Pericardium fibroblast (primary cell): ENCODE measurements at places on chromosomes 4 and X. TPM values are rescaled to one million over a fixed set of nuclear protein-coding genes. Genes with fewer than 3 reads are reported as not detected.

The GSX2 gene
- not detected in 2 replicates for total RNA-seq

The CRLF2 gene
- not detected in 2 replicates for total RNA-seq

The GBA3 gene
- total RNA-seq: 0.51 TPM in 1 of 2 replicates, not detected in the other

The ZNF275 gene
- 10.3 and 10.6 TPM in 2 replicates for total RNA-seq

The UGDH gene
- 69.8 and 85.0 TPM in 2 replicates for total RNA-seq

The ARHGAP6 gene
- 25.9 and 29.2 TPM in 2 replicates for total RNA-seq

The RS1 gene
- not detected in 2 replicates for total RNA-seq
